Stimulated activated CD4-positive, alpha-beta T cell treated with anti-CD3 and anti-CD28 coated beads, Interleukin-15, amount 100 ng/mL, for 24 hours (primary cell): ENCODE measurements at places on chromosomes 4 and X.

DNA sequence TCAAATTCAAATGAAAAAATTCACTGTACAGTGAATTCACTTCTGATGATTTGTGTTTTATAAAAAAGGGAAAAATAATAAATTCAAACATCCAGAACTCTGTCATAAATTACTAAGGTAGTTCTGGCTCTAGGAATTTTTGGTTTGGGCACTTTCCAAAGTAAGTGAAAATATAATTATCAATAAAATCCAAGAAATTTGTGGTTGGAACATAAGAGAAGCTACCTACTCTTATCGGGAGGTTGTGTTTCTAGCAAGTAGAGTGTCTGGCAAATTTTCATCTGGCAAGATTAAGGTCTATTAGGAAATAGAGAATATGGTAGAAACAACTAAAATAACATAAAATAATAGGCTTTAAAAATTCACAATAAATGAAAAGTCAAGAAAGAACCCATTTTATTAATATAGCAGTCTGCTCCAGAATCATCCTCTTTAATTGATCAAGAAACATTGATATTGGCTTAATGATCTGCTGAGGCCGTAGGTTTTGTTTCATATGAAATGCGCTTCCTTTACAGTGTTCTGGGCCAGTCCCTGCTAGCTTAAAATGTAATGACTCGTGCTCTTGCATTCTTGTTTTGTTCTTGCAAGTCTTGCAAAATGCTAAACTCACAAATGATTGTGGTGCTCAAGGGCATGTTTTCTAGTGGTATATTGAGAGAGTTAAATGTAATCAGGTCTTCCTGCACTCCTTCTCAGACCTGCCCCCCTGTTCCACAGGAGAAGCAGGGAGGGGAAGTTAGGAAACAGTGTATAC is 331.4 kb downstream of the RAPGEF2 start:
- DNase-seq = no peak

- no peak for DNase-seq
Observed at GRCh38 chr4:40562681-40563080, 67.0 kb downstream of the RBM47 start.

DNA sequence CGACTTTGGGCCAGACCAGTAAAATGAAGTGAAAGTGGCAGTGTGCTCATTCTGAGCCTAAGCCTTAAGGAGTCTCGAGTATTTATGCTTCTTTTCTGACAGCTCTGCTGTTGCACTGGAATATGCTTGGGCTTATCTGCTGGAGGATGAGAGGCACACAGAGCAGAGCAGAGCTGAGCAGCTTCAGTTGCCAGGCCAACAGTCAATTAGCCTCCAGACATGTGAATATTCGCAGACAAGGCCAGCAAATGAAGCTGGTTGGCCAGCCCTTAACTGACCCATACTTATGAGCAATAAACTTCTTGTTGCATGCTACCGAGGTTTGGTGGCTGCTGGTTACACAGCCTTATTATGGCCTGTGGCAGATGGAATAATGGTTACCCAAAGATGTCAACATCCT is 203.0 kb upstream of the GEMIN8 start:
- no peak for DNase-seq

DNA sequence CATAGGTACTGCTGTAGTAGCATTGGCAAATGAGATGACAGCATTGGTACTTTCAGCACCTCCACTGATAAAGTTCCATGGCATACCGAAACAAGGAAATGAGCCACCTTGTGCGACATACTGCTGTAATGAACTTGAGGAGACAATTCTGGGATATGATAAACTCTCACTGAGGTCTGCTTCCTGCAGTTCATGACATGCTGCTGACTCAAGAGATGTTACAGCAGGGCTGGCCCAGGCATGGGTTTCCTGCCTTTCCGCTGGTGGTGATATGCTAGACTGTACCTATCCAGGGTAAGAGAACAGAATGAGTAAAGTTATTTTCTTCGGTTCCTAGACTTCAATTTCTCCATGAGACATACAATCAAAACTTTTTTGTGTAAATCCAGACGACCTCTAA is 17.1 kb downstream of the BEND2 start:
- DNase-seq = no peak

GRCh38 chr4:125703443-125703842 is 388.7 kb downstream of the FAT4 start:
- no peak for DNase-seq

GRCh38 chr4:123749383-123749782 is 352.8 kb downstream of the SPRY1 start:
- DNase-seq = no peak

DNA sequence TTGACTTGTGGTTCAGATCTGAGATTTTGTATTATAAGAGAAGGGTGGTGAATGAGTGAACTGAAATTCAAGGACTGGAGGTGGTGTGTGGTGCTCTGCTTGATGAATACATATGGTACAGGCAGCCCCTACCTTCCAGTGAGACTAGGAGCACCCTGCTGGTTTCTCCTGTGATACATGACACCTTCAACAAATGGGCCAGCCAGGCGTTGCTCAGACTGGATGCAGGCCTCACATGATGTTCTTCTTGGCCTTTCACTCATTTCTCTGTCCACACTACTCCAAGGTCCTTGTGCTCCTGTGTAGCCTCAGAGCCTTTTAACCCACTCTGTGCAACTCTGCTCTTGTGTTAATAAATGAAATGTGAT is 67.2 kb downstream of the FNIP2 start:
- no peak for DNase-seq
